Skin of body (tissue), 3 donors: ENCODE measurements at places on chromosomes 2 and 18. TPM values are rescaled to one million over a fixed set of nuclear protein-coding genes. Genes with fewer than 3 reads are reported as not detected.
A peak's percentile ranks its signal among the peaks of the same experiment; 100 is the strongest.

FAM237A gene
- not detected for total RNA-seq

DYTN gene
- total RNA-seq: not detected

POTEC gene
- not detected for total RNA-seq

FTCDNL1 gene
- total RNA-seq: 2.2 TPM

SOX11 gene
- total RNA-seq: 6.6 TPM

CELF4 gene
- 0.69 TPM for total RNA-seq

GRCh38 chr2:161122772-161123530 lies 37.3 kb upstream of the TANK start:
- peak; percentile 85 for DNase-seq

GRCh38 chr2:222842491-222843174 lies 18.2 kb upstream of the ACSL3 start:
- DNase-seq: no peak

GRCh38 chr2:57534358-57534757 lies 512.2 kb upstream of the VRK2 start:
- DNase-seq: no peak

- no peak for DNase-seq
These were observed 15.8 kb upstream of the FEZ2 start for GRCh38 chr2:36613801-36614200.

DNA sequence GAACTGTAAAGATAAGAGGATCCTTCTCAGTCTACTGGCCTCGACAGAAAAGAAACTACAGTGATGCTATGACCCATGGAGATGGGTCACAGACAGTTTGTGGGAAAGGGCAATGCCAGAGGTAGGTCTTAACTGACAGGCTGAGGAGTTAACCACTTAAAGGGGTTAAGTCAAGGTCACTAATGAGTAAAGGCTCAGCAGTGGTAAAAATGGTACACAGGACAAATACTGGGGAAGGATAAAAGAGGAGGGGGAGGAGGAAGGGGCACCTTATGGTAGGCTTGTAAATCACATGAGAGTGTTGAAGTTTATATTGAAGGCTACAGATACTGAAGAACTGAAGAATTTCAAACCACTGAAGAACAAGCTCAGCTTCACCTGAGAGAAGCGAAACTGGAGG lies 9.9 kb downstream of the IER3IP1 start:
- no peak for DNase-seq

GRCh38 chr2:16130541-16130880 lies 190.2 kb downstream of the MYCN start:
- DNase-seq: no peak

DNA sequence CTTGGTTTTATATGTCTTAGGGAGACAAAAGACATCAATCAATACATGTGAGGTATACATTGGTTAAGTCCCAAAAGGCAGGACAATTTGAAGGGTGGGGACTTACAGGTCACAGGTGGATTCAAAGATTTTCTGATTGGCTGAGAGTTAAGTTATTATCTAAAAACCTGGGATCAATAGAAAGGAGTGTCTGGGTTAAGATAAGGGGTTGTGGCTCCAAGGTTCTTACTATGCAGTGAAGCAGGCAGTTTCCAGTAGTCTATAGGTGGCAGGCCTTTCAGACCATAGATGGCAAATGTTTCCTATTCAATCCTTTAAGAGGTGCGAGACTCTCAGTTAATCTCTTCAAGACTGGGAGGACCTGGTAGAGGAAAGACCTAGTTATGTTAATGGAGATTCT lies 42.1 kb upstream of the NEB start:
- DNase-seq: no peak

DNA sequence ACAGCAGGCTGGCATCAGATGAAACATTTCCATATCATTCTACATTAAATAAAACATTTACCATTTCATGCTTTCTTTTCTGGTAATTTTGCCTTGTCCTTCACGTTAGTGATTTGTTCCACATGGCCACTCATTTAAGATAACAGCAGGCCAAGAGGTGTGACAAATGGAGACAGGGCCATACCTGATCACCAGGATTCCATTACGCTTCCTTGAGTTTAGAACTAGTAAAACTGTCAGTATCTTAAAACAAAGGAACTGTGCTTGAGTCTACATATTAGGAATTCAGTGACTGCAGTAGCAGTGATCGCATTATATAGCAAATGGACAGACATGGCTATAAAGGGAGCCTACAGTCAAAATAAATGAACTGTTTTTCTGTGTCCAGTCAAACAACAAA lies 155.1 kb upstream of the FSHR start:
- DNase-seq: no peak

DNA sequence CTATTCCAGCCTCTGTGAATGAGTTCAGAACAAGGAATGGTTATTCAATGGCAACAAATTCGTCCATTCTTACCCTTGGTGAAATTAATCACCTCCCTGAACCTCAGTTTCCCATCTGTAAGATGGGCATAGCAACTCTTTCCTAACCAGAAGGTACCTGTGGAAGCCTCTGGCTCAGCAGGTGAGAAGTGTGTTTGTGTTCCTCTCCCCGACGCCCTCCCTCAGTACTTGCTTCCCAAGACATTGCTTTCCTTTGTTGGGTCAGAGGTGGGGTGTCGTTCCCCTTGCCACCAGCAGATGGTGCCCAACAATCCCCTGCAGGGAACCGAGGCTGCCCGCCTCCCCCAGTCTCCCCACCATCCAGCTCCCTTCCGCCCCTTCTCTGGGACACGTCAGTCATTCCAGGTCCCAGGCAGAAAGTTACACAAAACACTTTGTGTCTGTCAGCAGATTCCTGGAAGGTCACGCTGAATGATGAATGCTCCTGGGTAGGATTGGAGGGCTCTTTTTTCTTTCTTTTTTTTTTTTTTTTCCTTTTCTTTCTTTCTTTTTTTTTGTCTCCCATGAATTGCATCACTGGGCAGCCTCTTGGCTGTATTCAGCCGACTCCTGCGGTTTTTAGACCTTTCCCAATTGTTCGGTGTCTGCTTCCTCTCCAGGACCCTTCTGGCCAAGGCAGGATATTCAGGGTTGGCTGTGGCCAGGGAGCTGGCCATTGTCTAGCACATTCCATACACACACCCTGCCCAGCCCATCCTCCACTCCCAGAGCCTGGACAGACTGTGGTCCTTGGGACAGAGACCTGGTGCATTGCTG lies 117.3 kb downstream of the LPIN1 start:
- DNase-seq: peak; percentile 84

- no peak for DNase-seq
These were observed 212.7 kb downstream of the KCNE4 start for GRCh38 chr2:223264541-223265193.
